Kidney (tissue), 22 donors: ENCODE measurements at places on chromosomes 3 and 15. TPM values are rescaled to one million over a fixed set of nuclear protein-coding genes. Genes with fewer than 3 reads are reported as not detected.
A peak's percentile ranks its signal among the peaks of the same experiment; 100 is the strongest.

DNA sequence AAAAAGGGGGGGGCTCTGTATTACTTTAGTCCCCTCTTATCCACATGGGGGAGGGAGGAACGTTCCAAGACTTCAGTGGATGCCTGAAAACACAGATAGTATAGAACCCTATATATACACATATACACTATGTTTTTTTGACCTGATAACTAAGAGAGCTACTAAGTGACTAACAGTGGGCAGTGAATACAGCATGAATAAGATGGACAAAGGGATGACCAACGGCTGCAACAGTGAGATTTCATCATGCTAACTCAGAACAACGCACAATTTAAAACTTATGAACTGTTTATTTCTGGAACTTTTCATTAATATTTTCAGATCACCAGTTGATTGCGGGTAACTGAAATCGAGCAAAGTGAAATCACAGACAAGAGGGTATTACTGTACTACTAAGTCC lies 7.3 kb downstream of the DCUN1D1 start:
- no peaks in the 10 kb centered on the region for H3K27me3 ChIP-seq
- peaks cover 6% of the 10 kb centered on the region for H3K4me1 ChIP-seq
- no peak overlapping the region for H3K27ac ChIP-seq
- no peak overlapping the region for H3K4me3 ChIP-seq
- no peak for DNase-seq
- no peaks in the 10 kb centered on the region for H3K36me3 ChIP-seq

DNA sequence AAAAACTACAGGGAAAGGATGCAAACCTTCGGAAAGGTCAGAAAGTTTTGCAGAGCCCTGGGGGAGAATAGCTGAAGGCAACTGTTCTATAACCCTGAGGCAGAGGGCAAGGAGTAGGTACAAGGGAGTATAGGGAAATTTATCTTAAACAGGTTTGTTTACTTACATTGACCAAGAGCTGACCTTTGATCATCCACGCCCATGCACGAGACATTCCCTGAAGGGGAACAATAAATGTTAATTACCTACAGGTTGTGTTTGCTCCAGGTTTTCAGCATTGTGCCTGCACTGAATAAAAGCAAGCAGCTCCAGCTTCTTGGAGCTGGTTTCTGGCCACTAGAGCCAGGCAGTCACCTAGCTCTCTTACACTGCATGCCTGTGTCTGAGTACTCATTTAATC lies 524.5 kb upstream of the TGFBR2 start:
- H3K4me1 ChIP-seq = no peaks in the 10 kb centered on the region
- no peaks in the 10 kb centered on the region for H3K27me3 ChIP-seq
- H3K4me3 ChIP-seq = no peak overlapping the region
- no peak for DNase-seq
- no peak overlapping the region for H3K27ac ChIP-seq

DNA sequence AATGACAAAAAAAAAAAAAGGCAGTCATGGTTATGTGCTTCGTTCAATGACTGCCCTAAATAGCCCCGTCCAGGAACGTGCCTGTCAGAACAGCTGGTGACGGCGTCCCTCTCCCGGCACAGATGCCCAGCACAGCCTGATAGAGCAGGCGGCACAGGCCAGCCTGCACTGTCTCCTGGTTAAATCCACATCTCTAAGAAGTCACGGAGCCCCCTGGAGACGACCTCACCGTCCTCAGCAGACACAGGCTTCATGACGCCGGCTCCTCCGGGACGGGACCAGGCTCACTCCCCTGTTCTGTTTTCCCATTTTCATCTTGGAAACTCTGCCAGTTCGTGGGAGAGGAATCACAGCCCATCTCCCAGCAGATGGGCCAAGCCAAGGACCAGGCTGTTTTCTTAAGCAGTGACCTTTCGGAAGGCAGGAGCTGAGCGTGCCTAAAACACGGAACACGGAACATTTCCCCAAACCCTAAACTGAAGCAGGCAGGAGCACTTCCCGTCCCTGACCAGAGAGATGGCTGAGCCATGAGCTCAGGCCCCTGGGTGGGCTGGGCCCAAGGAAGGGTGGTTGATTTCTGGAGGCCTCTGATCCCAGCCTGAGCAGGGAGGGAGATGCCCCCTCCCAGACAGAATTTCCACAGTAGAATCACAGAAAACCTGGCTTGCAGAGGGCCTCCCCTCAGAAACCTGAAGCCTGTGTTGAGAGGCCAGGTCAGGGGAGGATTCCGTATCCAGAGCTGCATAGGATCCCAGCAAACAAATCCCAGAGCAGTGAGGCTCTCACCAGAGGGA lies 35.9 kb downstream of the ADCY5 start:
- no peak for DNase-seq
- peaks cover 33% of the 10 kb centered on the region for H3K4me1 ChIP-seq
- H3K4me3 ChIP-seq = peak overlapping the region; percentile 17
- no peaks in the 10 kb centered on the region for H3K27me3 ChIP-seq

GRCh38 chr15:31357148-31357547 lies 30.5 kb downstream of the KLF13 start:
- no peaks in the 10 kb centered on the region for H3K27me3 ChIP-seq
- DNase-seq = no peak
- peaks cover 73% of the 10 kb centered on the region for H3K4me1 ChIP-seq
- no peak overlapping the region for H3K4me3 ChIP-seq

GRCh38 chr3:179147514-179147872 lies 664 bp upstream of the PIK3CA start:
- H3K27ac ChIP-seq = peak overlapping the region; percentile 91
- no peaks in the 10 kb centered on the region for H3K27me3 ChIP-seq

DNA sequence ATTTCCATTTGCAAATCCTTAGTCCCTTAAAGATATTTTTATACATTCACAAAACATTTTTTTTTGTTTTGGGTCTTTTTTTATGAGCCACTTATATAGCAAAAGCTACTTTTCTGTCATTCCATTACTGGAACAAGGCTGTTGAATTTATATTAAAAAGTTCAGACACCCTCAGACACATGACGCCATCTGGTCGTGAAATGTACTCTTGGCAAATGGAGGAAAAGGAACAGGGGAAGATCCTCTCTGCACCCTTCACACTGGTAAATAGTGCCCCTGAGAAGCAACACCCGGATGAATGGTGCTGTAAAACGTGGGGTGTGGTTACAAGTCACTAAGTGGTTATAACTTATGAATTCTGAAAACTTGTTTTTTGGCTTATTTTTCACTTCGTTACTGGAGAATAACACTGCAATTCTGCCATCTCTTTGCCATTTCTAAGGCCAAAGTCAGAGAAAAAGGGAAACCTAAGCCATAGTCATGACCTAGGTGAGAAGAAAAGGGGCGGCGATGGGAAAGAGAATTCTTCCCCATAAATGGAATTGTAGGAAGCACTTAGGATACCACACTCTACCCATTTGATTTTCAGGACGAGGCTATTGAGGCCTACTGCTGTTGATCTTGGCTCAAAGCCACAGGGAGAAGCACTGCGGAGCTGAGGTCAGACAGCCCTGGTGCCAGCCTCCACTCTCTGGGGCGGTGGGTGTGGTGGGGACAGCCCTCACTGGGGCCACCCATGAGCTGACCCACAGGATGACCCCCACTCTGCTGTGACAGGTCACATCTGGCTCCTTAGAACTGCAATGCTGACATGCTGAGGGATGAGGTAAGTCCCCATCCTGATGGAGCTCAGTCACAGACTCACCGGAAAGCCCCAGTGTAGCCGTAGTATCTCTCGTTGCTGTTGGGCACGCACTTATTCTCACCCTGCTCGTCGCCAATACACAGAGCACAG lies 21.9 kb downstream of the LTF start:
- DNase-seq = no peak
- no peak overlapping the region for H3K27ac ChIP-seq
- no peak overlapping the region for H3K4me3 ChIP-seq
- H3K27me3 ChIP-seq = no peaks in the 10 kb centered on the region

- H3K27me3 ChIP-seq = no peaks in the 10 kb centered on the region
- DNase-seq = no peak
- H3K27ac ChIP-seq = no peak overlapping the region
- H3K36me3 ChIP-seq = no peaks in the 10 kb centered on the region
- H3K4me3 ChIP-seq = no peak overlapping the region
Observed at GRCh38 chr3:113035387-113035982, 44.7 kb downstream of the GTPBP8 start.

GRCh38 chr3:127702151-127702578 lies 29.4 kb downstream of the ABTB1 start:
- H3K27ac ChIP-seq = peak overlapping the region; percentile 33
- no peak for DNase-seq
- H3K4me1 ChIP-seq = peaks cover 7% of the 10 kb centered on the region
- H3K36me3 ChIP-seq = no peaks in the 10 kb centered on the region
- no peaks in the 10 kb centered on the region for H3K27me3 ChIP-seq
- H3K4me3 ChIP-seq = no peak overlapping the region

GRCh38 chr15:61749169-61749568 lies 311.1 kb downstream of the VPS13C start:
- no peak overlapping the region for H3K4me3 ChIP-seq
- peaks cover 2% of the 10 kb centered on the region for H3K4me1 ChIP-seq
- H3K27ac ChIP-seq = no peak overlapping the region
- no peaks in the 10 kb centered on the region for H3K36me3 ChIP-seq
- H3K27me3 ChIP-seq = no peaks in the 10 kb centered on the region

- H3K27ac ChIP-seq = no peak overlapping the region
- no peaks in the 10 kb centered on the region for H3K36me3 ChIP-seq
- no peaks in the 10 kb centered on the region for H3K27me3 ChIP-seq
- no peak overlapping the region for H3K4me3 ChIP-seq
Observed at GRCh38 chr3:162029736-162030135, 533.1 kb downstream of the OTOL1 start.

DNA sequence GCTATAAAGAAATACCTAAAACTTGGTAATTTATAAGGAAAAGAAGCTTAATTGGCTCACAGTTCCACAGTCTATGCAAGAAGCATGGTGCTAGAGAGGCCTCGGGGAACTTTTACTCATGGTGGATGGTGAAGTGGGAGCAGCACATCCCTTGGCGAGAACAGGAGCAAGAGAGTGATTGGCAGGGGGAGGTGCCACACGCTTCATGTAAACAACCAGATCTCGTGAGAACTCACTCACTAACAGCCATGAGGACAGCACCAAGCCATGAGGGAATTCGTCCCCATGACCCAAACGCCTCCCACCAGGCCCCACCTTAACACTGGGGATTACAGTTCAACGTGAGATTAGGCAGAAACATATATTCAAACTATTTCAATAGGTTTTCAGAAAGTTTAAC lies 28.0 kb downstream of the GABRB3 start:
- no peaks in the 10 kb centered on the region for H3K4me1 ChIP-seq
- H3K4me3 ChIP-seq = no peak overlapping the region
- H3K36me3 ChIP-seq = no peaks in the 10 kb centered on the region
- H3K27me3 ChIP-seq = no peaks in the 10 kb centered on the region

PXYLP1 gene
- 11.9 TPM for total RNA-seq

TUSC7 gene
- not detected for total RNA-seq

OR4M2 gene
- not detected for total RNA-seq
